MCF 10A (cell line): ENCODE measurements at places on chromosomes 16 and 17. TPM values are rescaled to one million over a fixed set of nuclear protein-coding genes. Genes with fewer than 3 reads are reported as not detected.

DNA sequence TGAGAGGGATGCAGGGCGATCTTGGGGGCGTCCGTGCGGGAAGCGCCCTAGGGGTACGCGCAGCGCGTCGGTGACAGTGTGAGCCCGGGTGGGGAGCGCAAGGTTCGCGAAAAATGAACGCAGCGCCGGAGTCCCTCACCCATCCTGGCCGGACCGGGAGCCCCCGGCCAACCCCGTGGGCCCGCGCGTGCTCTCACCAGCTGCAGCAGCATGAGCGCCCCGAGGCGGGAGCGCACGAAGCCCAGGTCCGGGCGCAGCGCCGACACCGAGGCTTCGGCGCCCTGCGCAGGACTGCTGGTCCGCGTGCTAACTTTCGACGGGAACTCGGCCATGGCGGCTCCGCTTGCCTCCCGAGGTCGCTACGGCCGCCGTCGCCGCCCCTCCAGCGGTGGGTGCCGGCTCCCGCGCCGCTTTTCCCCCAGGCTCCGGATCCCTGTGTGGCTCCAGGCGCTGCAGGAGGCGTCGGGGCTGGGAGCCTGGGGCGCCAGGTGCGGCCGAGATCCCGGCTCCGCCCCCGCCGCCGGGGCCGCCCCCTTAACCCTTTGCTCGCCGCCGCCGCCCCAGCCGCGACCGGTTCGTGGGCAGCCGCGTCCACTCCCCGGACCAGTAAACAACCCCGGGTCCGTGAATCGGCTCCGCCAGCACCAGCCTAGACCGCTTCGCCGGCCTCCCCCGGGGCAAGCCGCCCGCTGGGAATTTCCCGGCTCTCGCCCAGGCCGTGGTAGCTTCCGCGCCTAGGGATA lies at the start of gene PLLP:
Gene PLLP (minus strand): TSS at position 464 of the 743 bp plus-strand sequence. CDS start 132 bp downstream, at position 332.
- DNase-seq, result peak; percentile 37
- H3K4me3 ChIP-seq, result peak within 1 kb of the TSS; percentile 72
- no peak within 1 kb of the TSS for H3K27ac ChIP-seq
- H3K27me3 ChIP-seq, result no peaks in the 10 kb centered on the region
- H3K36me3 ChIP-seq, result no peaks in the 10 kb centered on the region

- no peak overlapping the region for H3K27ac ChIP-seq
- H3K4me3 ChIP-seq, result no peak overlapping the region
- H3K4me1 ChIP-seq, result no peaks in the 10 kb centered on the region
- peaks cover 6% of the 10 kb centered on the region for H3K27me3 ChIP-seq
- H3K36me3 ChIP-seq, result peaks cover 60% of the 10 kb centered on the region
These were observed 13.3 kb downstream of the EIF4A3 start for GRCh38 chr17:80133626-80133970.

DNA sequence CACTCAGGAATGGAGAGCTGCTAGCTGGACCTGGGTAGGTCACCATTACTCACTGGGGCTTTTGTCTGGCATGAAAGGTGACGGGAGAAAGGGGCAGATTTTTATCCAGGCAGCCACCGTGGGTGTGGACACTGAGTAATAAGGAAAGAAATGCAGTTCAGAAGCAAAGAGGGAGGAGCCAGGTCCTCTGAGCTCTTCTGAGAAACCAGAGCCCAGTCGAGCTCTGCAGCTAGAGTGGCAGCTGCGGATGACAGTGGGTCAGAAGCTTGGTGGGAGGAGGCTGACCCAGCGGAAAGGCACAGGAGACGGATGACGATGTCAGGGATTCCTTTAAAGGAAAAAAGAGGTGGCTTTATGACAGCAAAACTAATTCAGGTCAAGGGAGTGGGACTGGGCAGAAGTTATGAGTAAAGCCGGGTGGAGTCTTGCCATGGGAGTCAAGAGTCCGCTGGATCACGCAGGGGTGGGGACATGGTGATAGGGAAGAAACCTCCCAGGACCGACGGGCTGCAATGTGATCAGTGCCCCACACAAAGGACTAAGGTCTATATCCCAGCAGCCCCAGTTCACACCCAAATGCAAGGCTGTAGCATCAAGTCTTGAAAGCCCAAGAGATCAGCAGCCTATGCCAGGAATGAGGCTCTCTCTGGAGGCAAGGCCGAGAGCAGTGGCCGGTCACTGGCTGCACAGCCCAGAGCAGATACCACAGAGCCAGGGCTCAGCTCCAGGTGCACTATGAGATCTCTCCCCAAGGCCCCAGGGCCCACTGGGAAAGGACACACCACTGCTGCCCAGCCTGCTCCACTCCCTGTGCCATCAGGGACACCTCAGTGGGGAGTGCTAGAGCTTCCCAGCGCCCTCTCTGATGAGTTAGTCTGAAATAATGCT lies 6.3 kb upstream of the MNT start:
- DNase-seq, result peak; percentile 86
- H3K27ac ChIP-seq, result peak overlapping the region; percentile 98
- H3K4me3 ChIP-seq, result peak overlapping the region; percentile 65
- H3K4me1 ChIP-seq, result peaks cover 36% of the 10 kb centered on the region
- H3K36me3 ChIP-seq, result no peaks in the 10 kb centered on the region

DNA sequence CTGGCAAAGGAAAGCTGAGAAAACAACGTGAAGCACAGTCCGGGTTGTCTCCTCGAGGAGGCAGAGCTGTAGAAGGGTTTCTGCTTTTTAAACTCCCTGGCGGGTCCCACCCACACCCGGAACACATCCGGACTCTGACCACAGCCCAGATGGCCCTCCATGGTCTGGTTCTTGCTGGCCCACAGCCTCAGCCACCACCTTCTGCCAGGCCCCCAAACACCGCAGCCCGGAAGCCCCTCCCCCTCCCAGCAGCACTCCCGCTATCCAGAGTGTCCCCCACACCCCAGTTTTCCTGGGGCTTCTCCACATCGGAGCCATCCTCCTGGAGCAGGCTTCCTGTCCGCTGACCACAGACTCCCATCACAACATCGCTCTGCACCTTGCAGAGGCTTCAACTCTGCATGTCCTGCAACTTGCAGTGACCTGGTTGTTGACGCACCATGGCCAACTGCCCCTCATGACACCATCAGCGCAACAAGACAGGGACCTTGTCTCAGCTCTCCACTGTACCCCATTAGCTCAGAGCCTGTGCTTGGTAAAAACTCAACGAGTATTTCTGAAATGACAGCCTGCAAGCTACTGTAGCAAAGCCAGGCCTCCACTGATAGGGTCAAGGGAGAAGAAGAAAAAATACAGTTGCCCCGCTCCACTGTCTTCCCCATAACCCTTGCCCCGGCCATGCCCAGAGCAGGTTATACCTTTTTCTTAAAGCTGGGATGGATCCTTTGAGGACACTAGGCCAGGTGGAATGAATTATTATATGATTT lies 129.8 kb downstream of the C16orf78 start:
- H3K4me3 ChIP-seq, result no peak overlapping the region
- H3K27ac ChIP-seq, result no peak overlapping the region
- H3K27me3 ChIP-seq, result peaks cover 16% of the 10 kb centered on the region
- H3K36me3 ChIP-seq, result no peaks in the 10 kb centered on the region

DNA sequence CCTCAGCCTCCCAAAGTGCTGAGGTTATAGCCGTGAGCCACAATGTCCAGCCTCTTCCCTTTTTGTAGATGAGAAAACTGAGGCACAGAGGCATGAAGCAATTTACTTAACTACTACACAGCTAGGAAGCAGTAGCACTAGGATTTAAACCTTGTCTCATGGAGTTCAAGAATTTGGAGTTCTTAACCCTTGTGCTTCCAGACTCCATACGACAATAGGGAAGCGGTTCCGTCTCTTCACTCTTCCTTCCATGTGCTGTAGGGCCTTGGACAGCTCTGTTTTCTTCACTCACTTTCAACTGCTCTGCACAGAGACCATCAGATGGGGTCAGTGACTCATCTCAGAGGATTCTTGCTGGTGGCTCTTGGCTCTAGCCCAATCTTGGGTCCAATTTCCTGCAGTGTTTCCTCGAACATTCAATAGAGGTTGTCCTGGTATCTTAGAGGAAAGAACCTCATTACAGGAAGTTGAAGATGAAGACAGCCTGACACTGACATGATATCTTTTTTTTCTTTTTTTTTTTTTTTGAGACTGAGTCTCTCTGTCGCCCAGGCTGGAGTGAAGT lies 19.3 kb downstream of the ITGAL start:
- H3K36me3 ChIP-seq, result peaks cover 5% of the 10 kb centered on the region
- H3K27ac ChIP-seq, result no peak overlapping the region
- peaks cover 20% of the 10 kb centered on the region for H3K4me1 ChIP-seq
- no peaks in the 10 kb centered on the region for H3K27me3 ChIP-seq

DNA sequence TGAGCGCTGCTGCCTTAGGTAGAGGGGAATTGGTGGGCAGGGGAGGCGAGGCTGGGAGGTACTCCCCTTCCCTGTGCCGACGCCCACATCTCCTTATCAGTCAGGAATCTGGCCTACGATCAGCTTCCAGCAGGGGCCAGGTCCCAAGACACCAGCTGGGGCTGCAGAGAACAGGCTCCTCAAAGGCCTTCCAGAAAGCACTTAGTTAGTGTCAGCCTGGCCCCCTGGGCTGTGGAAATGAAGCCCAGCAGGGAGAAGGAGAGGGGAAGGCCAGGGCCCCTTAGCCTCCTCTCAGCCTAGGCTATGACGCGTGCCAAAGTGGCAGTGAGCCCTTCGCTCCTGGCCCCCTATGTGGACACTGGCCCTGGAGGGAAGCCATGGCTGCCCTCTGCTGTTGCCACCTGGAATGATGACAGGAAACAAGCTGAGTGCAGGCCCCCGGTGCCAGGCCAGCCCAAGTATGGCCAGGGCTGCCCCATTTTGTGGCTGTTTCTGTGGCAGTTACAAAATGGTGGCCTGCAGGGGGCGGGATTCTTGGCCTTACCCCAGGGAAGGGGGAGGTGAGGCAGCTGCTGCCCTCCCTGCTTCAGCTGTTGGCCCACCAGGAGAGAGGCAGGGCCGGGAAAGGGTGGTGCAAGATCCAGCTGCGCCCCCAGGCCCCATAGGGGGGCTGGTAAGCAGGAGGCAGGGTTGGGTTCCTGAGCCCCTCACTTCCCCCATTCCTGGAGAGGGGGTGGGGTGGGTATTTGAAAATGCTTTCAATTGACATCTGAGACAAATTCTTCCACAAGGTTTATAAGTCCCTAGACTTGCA lies 11.3 kb downstream of the TBX4 start:
- no peaks in the 10 kb centered on the region for H3K4me1 ChIP-seq
- H3K36me3 ChIP-seq, result peaks cover 6% of the 10 kb centered on the region
- H3K27ac ChIP-seq, result no peak overlapping the region
- H3K4me3 ChIP-seq, result no peak overlapping the region

DNA sequence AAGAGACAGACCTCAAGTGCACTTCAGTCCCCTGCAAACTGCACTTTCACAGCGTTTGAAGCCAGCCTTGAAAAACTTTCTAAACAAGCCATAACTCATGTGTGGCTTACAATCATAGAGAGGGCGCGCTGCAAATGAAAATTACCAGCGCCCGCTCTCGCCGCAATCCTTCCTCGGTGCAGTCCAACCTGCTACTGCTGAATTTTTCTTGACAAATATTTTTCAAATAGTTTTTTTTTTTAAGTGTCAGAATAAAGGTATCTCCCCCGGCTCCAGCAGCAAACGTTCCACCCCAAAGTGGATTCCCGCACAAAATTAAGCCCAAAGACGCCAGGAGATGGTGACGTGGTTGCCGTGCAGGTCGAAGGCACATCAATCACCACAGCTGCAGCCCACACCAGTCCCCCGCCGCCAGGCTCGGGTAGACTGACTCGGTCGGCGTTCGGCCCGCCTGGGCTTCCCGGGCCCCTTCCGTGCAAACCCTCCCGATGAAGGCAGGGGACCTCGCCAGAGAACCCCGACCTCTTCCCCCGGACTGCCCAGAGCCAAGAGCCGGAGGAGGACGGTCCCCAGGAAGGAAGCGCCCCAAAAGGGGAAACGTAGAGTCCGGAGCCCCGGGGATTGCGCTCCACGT lies 630 bp downstream of the GRB2 start:
- peaks cover 13% of the 10 kb centered on the region for H3K36me3 ChIP-seq
- peak overlapping the region; percentile 80 for H3K27ac ChIP-seq
- H3K4me1 ChIP-seq, result peaks cover 11% of the 10 kb centered on the region
- peak; percentile 39 for DNase-seq
- H3K4me3 ChIP-seq, result peak overlapping the region; percentile 88
- no peaks in the 10 kb centered on the region for H3K27me3 ChIP-seq

DNA sequence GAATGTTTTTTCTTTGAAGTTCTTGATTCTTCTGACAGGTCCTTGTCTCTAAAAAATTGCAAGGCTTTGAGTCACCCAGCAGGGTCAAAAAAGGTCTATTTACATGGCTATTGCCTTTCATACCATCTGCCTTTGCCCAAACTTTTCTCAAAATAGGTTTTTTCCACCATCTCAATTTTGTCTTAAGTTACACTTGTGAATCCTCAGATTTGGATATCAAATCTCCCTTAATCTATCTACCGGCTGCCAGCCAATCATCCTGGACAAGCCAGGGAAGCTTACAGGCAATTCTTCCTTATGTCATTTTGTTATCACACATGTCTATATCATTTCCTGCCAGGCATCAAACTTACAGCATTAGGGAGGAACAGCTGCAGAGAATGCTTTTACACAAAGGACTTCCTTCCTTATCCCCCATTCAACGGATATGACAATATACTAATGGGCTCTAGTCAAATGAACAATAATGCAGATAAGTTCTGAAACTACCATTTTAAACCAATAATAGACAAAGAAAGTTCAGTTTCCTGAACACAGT lies 104.1 kb upstream of the CORO6 start:
- no peaks in the 10 kb centered on the region for H3K36me3 ChIP-seq
- no peak overlapping the region for H3K27ac ChIP-seq
- no peaks in the 10 kb centered on the region for H3K27me3 ChIP-seq
- H3K4me1 ChIP-seq, result peaks cover 23% of the 10 kb centered on the region
- no peak for DNase-seq

DNA sequence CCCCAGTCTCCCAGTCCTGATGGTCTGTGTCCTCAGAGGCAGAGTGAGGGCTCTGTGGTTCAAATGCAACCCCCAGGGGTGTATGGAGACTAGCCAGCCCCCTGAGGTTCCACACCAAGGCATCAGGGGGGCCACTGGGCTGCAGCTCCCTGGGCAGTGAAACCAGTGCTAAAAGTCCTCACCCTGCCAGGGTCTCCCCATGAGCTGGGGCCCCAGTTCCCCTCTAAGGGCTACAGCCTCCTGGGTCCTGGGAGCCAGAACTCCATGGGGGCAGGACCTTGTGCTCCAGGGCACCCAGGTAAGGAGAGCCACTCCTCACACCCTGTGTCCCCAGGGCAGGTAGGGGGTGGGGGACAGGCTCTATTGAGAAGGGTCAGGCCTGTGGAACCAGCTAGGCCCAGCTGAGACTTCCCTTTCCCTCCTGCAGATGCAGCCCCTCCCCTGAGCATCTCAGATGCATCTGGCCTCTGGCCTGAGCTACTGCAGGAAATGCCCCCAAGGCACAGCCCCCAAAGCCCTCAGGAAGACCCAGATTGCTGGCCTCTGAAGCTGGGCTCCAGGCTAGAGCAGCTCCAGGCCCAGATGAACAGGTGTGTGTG lies 6.4 kb upstream of the DCAF7 start:
- no peaks in the 10 kb centered on the region for H3K4me1 ChIP-seq
- peaks cover 13% of the 10 kb centered on the region for H3K27me3 ChIP-seq
- no peak overlapping the region for H3K4me3 ChIP-seq
- no peak for DNase-seq

GRCh38 chr16:67430504-67430976 lies 381 bp upstream of the HSD11B2 start:
- peaks cover 14% of the 10 kb centered on the region for H3K4me1 ChIP-seq
- no peaks in the 10 kb centered on the region for H3K36me3 ChIP-seq
- H3K27ac ChIP-seq, result no peak overlapping the region
- H3K4me3 ChIP-seq, result peak overlapping the region; percentile 71
- H3K27me3 ChIP-seq, result peaks cover under 1% of the 10 kb centered on the region

The ZNF830 gene
- 21.6 and 26.3 TPM in 2 replicates for total RNA-seq

The PIRT gene
- not detected in 2 replicates for total RNA-seq

The HSD17B2 gene
- total RNA-seq, result 0.93 and 2.1 TPM in 2 replicates

The PCTP gene
- 10.2 and 11.9 TPM in 2 replicates for total RNA-seq

The FOXF1 gene
- total RNA-seq, result not detected in 2 replicates

The KRT23 gene
- not detected in 2 replicates for total RNA-seq

The PPP1R27 gene
- 0.29 TPM in 1 of 2 replicates, not detected in the other for total RNA-seq

The HEATR9 gene
- not detected in 2 replicates for total RNA-seq
